Fibroblast of the aortic adventitia (primary cell): ENCODE measurements at places on chromosomes 16 and 17. TPM values are rescaled to one million over a fixed set of nuclear protein-coding genes. Genes with fewer than 3 reads are reported as not detected.
A peak's percentile ranks its signal among the peaks of the same experiment; 100 is the strongest.

The ZP2 gene
- not detected in 2 replicates for total RNA-seq

The SDR42E1 gene
- under 0.01 and 0.08 TPM in 2 replicates for total RNA-seq

The TM4SF5 gene
- total RNA-seq = not detected in 2 replicates

The SLC7A5 gene
- total RNA-seq = 3.7 and 42.8 TPM in 2 replicates

The CX3CL1 gene
- 0.18 and 0.33 TPM in 2 replicates for total RNA-seq

The STAT5B gene
- total RNA-seq = 14.1 and 23.0 TPM in 2 replicates

The MFAP4 gene
- total RNA-seq = 20.2 and 89.6 TPM in 2 replicates

The SMTNL2 gene
- 0.16 TPM in 1 of 2 replicates, not detected in the other for total RNA-seq

The GGNBP2 gene
- 68.1 and 75.8 TPM in 2 replicates for total RNA-seq

The STAC2 gene
- total RNA-seq = 0.18 TPM in 1 of 2 replicates, not detected in the other

The ADAM11 gene
- 0.36 and 1.9 TPM in 2 replicates for total RNA-seq

The HES7 gene
- 0.09 TPM in 1 of 2 replicates, not detected in the other for total RNA-seq

The UMOD gene
- total RNA-seq = not detected in 2 replicates

GRCh38 chr16:842061-842476, 41.5 kb upstream of the GNG13 start:
- no peak for DNase-seq

- no peak for DNase-seq
Measured at GRCh38 chr17:7113273-7114071, 1.1 kb downstream of the ASGR2 start.

DNA sequence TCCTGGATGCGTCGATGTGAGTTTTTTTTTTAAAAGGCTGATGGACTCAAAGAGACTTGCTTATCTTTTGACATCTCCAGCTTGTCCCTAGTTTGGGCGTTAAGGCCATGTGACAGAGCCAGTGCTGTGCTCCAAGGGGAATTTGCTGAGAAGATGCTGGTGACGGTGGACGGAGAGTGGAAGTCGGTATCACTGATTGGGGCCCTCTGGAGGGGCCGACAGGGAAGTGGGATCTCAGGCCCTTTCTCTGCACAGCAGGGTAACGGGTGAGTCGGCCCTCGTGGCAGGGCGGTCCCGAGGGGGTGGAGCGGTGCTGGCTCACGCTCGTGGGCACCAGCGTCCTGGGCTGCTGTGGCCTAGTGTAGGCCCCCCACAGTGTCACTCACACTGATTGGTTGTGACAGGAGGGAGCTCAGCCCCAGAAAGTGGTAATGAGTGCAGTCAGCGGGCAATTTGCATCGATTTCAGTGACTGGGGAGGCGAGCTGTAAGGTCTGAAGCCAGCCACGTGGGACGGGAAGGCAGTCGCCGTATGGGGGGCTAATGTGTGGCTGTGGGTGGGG, 91.3 kb downstream of the TBC1D16 start:
- DNase-seq = no peak

DNA sequence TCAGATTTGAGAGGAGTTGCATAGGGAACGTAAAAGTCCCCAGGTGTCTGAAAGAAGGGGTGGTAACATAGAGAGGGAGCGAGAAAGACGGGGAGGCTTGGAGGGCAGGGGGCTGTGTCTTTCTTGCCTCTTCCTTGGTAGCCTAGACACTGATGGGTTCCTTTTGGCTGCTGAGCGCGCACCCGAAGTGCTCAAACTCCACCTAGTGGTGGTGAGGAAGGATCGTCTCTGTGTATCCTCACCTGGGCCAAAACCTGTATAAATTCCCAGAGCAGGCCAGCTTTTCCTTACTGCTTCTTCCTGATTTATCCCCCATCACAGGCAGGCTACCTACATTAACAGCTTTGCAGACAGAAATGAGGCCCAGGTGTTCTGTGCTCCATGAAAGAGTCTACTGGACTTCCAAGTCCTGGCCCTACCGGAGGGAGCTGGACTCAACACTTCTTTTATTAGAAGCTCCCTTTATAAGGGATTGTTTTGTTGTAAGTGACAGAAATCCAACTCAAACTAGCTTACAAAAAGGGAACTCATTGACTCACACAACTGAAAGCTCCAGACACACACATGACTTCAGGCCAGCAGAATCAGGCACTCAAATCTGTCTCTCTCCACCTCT, 5.5 kb upstream of the SLC25A35 start:
- peak; percentile 67 for DNase-seq

DNA sequence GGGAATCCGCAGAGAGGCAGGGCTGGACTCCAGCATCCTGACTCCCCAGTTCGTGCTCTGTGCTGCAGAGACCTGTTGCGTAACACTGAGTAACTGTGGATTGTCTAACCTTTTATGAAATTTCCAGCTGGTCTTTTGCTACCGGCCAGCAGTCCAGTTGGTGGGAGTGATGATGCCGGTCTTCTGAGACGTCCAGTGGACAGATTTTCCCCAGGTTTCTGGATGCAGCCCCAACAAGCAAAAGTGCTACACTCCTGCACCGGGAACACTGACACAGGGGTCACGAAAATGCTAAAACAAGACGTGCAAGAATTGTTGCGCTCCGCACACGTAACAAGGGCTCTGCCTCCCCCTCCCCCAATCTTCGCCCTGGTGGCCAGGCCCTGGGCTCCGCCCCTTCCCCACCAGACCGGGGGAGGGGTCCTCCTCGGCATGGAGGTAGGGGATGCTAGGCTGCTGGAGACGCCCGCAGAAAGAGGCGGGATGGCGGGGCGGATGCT, 701 bp upstream of the MRC2 start:
- DNase-seq = peak; percentile 93

- no peak for DNase-seq
Measured at GRCh38 chr17:43768943-43769342, 9.8 kb downstream of the DUSP3 start.

DNA sequence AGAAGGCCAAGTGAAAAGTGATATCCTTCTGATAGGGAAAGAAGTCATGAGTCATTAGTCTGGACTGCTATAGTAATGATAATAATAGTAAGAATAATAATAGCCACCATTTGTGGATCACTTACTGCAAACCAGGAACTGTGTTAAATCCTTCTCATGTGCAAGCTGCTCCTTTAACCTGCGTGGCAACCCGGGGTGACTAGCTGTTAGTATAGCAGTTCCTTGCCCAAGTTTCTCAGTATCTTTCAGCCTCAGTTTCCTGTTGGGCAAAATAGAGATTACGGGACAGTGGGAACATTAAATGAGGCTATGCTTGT, 129.5 kb downstream of the CDH13 start:
- DNase-seq = peak; percentile 67

GRCh38 chr17:78892062-78892456, 10.9 kb downstream of the CEP295NL start:
- DNase-seq = no peak

DNA sequence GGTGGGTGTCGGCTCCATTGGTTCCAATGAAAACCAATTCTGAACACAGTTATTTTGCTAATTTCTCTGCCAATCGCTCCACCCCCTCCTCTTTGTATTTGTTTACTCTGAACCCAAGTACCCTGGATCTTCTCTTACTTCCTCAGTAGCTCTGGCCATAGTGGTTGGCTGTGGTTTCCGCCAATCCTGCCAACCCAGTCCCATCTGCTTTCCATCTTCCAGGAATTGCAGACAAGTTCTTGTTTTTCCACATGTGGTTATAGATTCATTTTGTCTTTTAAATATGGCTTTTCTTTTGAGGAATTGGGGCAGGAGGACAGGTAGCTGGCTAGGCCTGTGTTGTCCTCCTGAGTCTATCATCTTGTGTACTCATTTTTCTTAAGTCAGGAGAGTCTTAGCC, 92.0 kb downstream of the CYLD start:
- no peak for DNase-seq

DNA sequence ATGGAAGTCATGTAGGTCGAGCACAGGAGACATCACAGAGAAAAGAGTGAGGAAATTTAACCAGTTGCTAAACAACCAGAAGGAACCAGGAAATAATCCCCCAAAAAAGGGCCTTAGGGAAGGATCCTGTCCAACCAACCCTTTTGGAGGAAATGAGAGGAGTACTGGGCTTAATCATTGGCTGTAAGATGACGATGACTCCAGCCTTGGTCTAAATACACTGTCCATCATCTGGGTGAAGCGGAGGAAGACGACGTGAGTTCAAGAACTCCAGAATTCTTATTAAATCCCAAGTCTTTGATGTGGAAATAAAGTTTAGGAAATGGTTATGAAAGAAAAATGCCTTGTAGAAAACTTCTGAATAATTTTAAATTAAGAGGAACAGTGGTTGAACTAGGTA, 11.5 kb upstream of the ALOX15 start:
- no peak for DNase-seq

DNA sequence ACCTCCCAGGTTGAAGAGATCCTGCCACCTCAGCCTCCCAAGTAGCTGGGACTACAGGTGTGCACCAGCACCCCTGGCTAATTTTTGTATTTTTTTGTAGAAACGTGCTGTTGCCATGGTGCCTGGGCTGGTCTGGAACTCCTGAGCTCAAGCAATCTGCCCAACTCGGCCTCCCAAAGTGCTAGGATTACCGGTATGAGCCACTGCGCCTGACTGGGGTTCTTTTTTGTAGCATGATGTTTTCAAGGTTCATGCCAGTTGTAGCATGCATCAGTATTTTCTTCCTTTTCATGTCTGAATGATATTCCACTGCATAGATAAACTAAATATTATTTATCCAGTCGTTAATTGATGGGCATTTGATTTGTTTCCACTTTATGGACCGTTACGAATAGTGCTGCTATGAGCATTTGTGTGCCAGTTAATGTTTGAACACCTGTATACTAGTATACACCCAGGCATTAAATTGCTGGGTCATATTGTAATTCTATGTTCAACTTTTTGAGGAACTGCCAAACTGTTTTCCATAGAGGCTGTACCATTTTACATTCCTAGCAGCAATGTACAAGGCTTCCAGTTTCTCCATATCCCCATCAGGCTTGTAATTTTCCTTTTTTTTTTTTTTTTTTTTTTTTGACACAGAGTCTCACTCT, 24.8 kb upstream of the CEP20 start:
- DNase-seq = no peak

DNA sequence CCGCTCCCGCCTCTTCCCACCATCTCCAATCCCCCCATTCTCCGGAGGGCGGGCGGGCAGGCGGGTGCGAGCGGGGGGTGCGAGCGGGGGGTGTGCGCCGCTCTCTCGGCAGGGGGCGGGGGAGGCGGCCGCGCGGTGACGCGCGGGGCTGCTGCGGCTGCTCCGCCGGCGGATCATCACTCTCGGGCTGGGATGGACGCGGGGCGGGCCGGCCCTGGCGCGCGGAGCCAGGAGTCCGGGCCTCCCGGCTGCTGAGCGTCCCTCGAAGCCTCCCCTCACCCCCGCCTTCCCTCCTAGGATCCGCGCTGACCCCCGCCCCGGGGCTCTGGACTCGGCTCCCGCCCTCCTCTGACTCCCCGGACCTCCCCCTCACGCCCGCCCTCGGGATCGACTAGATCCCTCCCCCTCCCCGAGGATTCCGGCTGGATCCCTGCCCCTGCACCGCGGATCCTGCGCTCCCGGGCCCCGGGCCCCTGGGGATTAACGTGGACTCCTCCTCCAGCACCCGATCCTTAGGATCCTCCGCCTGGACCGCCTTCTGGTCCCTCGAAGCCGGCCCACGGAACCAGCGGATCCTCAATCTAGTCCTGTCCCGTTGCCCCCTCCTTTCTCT, 946 bp upstream of the TMEM256 start:
- peak; percentile 11 for DNase-seq

- DNase-seq = no peak
Measured at GRCh38 chr17:1965556-1966273, 59.4 kb downstream of the RTN4RL1 start.

GRCh38 chr16:49023050-49023449, 258.6 kb downstream of the CBLN1 start:
- DNase-seq = peak; percentile 51

DNA sequence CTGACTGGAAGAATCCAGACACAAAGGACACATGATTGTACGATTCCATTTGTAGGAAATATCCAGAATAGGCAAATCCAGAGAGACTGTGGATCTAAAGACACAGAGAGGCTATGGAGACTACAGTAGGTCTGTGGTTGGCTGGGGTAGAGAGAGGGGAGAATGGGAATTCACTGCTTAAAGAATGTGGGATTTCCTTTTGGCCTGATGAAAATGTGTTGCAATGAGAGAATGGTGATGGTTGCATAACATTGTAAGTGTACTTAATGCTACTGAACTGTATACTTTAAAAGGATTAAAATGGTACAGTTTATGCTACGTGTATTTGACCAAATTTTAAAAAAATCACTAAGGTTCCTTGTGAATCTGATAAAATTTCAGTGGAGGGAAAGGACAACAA, 62.1 kb downstream of the GPRC5B start:
- DNase-seq = peak; percentile 84

- DNase-seq = no peak
Measured at GRCh38 chr17:79607940-79608623, 2.8 kb downstream of the RBFOX3 start.
